Neural crest cell (in vitro differentiated cells): ENCODE measurements at places on chromosomes 1 and 21. TPM values are rescaled to one million over a fixed set of nuclear protein-coding genes. Genes with fewer than 3 reads are reported as not detected.
A peak's percentile ranks its signal among the peaks of the same experiment; 100 is the strongest.

DNA sequence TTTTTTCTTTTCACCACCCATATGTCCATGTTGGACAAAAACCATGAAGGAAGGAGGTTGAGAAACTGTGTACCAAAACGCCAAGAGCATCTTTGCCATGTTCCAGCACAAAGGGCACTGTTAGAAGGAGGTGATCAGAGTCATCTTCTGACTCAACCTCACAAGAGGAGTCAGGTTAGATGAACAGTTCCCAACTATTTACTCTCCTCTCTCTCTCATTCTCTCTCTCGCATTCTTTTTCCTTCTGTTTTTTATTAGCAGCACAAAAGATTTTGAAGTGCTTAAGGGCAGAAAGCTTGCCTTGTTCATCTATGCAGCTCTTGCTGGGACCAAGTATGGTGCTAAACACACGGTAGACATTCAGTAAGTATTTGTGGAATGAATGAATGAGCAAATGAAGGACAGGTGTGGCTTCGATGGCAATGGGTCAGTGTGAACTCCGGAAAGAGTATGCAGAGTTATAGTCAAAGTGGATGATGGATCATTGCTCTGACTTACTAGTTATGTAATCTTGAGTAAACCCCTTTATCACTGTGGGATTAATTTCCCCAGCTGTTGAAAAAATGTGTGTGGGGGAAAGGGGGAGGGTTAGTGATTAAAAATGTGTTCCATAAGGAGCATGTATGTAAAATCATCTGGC lies 33.9 kb downstream of the DDR2 start:
- DNase-seq: no peak

- DNase-seq: peak; percentile 6
Measured at GRCh38 chr1:9942399-9942938, 722 bp downstream of the LZIC start.

The CSTB gene
- total RNA-seq: 37.1 and 40.9 TPM in 2 replicates

- DNase-seq: no peak
Measured at GRCh38 chr1:77415579-77415978, 133.8 kb downstream of the AK5 start.

DNA sequence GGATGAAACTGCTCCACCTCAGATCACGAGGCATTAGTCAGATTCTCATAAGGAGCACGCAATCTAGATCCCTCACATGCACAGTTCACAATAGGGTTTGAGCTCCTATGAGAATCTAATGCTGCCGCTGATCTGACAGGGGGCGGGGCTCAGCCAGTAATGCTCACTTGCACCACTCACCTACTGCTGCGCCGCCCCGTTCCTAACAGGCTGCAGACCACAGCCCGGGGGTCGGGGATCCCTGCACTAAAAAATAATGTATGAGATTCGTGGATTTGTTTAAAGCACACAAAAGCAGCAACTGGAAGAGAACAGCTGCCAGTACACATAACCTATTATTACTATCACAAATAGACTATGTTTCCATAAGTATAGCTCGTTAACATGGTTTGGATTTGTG lies 72.9 kb downstream of the HLCS start:
- DNase-seq: no peak
